Chondrocyte (in vitro differentiated cells): ENCODE measurements at places on chromosomes 3 and 15. TPM values are rescaled to one million over a fixed set of nuclear protein-coding genes. Genes with fewer than 3 reads are reported as not detected.

GRCh38 chr3:45601156-45601555, 6.6 kb downstream of the LIMD1 start:
- no peak for DNase-seq
- no peak overlapping the region for H3K4me3 ChIP-seq
- no peaks in the 10 kb centered on the region for H3K36me3 ChIP-seq
- H3K27me3 ChIP-seq, result no peaks in the 10 kb centered on the region
- H3K4me1 ChIP-seq, result peaks cover 66% of the 10 kb centered on the region

GRCh38 chr15:38231436-38231835, 21.2 kb upstream of the SPRED1 start:
- no peak overlapping the region for H3K27ac ChIP-seq
- DNase-seq, result no peak
- no peaks in the 10 kb centered on the region for H3K36me3 ChIP-seq
- peaks cover 7% of the 10 kb centered on the region for H3K4me1 ChIP-seq
- H3K4me3 ChIP-seq, result no peak overlapping the region

GRCh38 chr3:4908433-4909156, 70.6 kb upstream of the BHLHE40 start:
- peaks cover 24% of the 10 kb centered on the region for H3K4me1 ChIP-seq
- DNase-seq, result no peak

GRCh38 chr3:114104414-114104813, 47.9 kb downstream of the QTRT2 start:
- no peak overlapping the region for H3K27ac ChIP-seq
- DNase-seq, result no peak
- no peaks in the 10 kb centered on the region for H3K4me1 ChIP-seq
- H3K36me3 ChIP-seq, result no peaks in the 10 kb centered on the region

- DNase-seq, result no peak
- H3K4me3 ChIP-seq, result no peak overlapping the region
- peaks cover 7% of the 10 kb centered on the region for H3K4me1 ChIP-seq
- no peak overlapping the region for H3K27ac ChIP-seq
- H3K36me3 ChIP-seq, result no peaks in the 10 kb centered on the region
- peaks cover 5% of the 10 kb centered on the region for H3K27me3 ChIP-seq
Measured at GRCh38 chr3:117192888-117193287, 483.3 kb downstream of the TUSC7 start.

- H3K4me1 ChIP-seq, result no peaks in the 10 kb centered on the region
- no peak overlapping the region for H3K27ac ChIP-seq
- H3K27me3 ChIP-seq, result peaks cover 2% of the 10 kb centered on the region
- H3K4me3 ChIP-seq, result no peak overlapping the region
- H3K36me3 ChIP-seq, result no peaks in the 10 kb centered on the region
Measured at GRCh38 chr3:176651622-176652021, 545.7 kb downstream of the TBL1XR1 start.

DNA sequence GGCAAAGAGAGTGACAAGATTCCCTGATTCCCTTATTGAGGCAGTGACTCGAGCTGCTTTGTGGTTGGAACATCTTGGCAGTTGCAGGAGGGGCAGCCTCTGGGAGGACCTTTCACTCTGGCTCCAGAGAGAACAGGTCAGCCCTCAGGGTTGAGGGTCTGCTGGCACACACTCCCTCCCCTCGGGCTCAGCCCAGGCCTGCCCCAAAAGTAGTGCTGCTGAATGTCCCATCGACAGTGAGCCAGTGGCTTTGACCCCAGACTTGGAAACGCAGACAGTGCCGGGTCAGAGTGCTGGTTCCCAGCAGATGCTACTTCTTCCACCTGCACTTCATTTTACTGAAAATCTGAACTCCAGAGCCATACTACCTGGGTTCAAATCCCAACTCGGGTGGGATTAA, 25.6 kb upstream of the ATP2B2 start:
- H3K36me3 ChIP-seq, result no peaks in the 10 kb centered on the region
- H3K27me3 ChIP-seq, result peaks cover 59% of the 10 kb centered on the region

DNA sequence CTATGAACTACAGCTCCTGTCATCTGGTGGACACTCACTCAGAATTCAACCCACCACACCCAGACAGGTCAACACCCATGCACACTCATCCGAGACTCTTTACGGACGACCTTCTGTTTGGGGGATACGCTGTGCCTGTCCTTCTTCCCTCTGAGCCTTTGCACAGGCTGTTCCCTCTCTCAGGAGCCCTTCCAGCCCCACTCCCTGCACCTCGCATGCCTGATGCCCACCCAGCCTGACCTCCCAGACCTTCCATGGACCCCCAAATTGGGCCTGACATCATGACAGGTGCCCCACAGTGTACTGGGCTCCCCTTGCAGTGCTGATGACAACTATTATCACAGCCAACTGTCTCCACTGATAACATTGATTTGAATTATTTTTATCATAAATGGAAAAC, 135.8 kb downstream of the NSMCE3 start:
- H3K27ac ChIP-seq, result no peak overlapping the region
- H3K4me1 ChIP-seq, result no peaks in the 10 kb centered on the region
- no peaks in the 10 kb centered on the region for H3K36me3 ChIP-seq
- peak; percentile 63 for DNase-seq

DNA sequence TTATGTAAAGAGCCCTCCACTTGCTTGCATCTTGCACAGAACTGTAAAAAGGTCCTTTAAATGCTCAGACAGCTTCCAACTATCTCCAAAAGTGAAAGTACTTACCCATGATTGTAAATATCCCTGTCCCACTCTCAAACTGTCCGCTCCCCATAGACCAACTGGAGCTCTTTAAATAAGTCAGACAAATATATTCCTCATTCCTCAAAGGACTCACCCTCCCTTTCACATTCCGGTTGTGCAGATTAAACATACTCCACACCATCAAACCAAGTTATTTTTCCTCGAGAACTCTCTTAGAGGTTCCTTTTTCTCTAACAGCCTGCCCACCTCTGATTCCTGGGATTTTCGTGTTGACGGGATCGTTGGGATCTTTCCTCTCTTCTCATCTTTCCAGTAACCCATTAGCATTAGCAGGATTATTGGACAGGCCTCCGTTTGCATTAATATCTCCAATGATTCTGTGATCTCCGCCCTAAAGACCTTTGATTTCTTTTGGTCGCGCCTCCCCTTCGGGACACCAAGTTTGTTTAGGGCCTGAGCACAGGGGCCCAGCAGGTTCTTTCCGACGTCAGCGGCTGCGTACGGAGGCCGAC, 763 bp downstream of the GOLGB1 start:
- H3K27ac ChIP-seq, result no peak overlapping the region
- H3K4me1 ChIP-seq, result peaks cover 3% of the 10 kb centered on the region
- no peak overlapping the region for H3K4me3 ChIP-seq
- H3K36me3 ChIP-seq, result no peaks in the 10 kb centered on the region

GRCh38 chr15:35000511-35000910, 12.4 kb upstream of the ZNF770 start:
- H3K27me3 ChIP-seq, result peaks cover 2% of the 10 kb centered on the region
- no peak overlapping the region for H3K27ac ChIP-seq
- H3K4me1 ChIP-seq, result peaks cover 4% of the 10 kb centered on the region
- no peak for DNase-seq
- H3K36me3 ChIP-seq, result no peaks in the 10 kb centered on the region

DNA sequence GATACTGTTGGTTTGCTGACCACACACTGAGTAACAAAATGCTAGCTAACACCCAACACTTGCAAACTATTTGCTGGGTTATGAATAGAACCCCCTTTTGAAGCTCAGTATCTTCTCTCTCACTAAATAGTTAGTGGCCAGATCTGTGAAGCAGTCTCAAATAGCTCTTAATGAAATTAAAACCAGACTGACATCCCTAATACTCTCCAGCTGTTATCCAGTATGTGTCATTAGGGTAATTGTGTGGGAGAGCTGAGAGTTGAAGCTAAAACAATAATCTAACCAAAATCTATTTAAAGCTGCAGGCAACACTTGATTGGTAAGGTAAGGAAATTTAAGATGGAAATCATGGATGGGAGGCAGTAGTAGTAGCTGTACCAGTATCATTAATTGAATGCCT, 110.4 kb upstream of the RORA start:
- H3K27ac ChIP-seq, result no peak overlapping the region
- H3K27me3 ChIP-seq, result peaks cover 3% of the 10 kb centered on the region
- no peaks in the 10 kb centered on the region for H3K36me3 ChIP-seq
- H3K4me1 ChIP-seq, result no peaks in the 10 kb centered on the region

- H3K36me3 ChIP-seq, result no peaks in the 10 kb centered on the region
- no peak overlapping the region for H3K4me3 ChIP-seq
- H3K27me3 ChIP-seq, result peaks cover 4% of the 10 kb centered on the region
- H3K27ac ChIP-seq, result no peak overlapping the region
Measured at GRCh38 chr3:101128001-101128400, 134.8 kb upstream of the ABI3BP start.

GRCh38 chr15:56919609-56920366, 1.3 kb downstream of the TCF12 start:
- H3K4me1 ChIP-seq, result peaks cover 53% of the 10 kb centered on the region
- H3K36me3 ChIP-seq, result peaks cover 6% of the 10 kb centered on the region
- H3K27me3 ChIP-seq, result no peaks in the 10 kb centered on the region
- H3K27ac ChIP-seq, result peak overlapping the region; percentile 92
- H3K4me3 ChIP-seq, result peak overlapping the region; percentile 91
- DNase-seq, result no peak

GRCh38 chr15:87215100-87215499, 1041.4 kb downstream of the NTRK3 start:
- no peak overlapping the region for H3K4me3 ChIP-seq
- no peaks in the 10 kb centered on the region for H3K36me3 ChIP-seq
- no peaks in the 10 kb centered on the region for H3K27me3 ChIP-seq

DNA sequence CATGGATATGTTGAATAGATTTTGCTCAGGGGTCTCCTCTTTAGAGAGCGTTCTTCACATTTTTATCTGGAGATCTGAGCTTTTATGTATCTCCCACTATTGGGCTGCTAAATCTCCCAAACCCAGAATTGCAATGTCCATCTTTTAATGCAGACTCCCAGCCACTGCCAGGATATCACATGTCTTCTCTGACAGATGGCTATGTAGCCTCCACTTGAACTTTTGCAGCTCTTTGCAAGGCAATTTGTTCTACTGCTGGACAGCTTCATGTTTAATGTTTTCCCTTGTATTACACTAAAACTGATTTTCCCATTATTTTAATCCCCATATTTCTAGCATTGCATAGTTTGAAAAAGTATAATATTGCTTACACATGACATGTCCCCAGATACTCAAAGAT, 177.2 kb downstream of the LPP start:
- DNase-seq, result no peak
- H3K4me3 ChIP-seq, result no peak overlapping the region
- peak overlapping the region; percentile 60 for H3K27ac ChIP-seq
- H3K36me3 ChIP-seq, result peaks cover 5% of the 10 kb centered on the region
- peaks cover 47% of the 10 kb centered on the region for H3K4me1 ChIP-seq

DNA sequence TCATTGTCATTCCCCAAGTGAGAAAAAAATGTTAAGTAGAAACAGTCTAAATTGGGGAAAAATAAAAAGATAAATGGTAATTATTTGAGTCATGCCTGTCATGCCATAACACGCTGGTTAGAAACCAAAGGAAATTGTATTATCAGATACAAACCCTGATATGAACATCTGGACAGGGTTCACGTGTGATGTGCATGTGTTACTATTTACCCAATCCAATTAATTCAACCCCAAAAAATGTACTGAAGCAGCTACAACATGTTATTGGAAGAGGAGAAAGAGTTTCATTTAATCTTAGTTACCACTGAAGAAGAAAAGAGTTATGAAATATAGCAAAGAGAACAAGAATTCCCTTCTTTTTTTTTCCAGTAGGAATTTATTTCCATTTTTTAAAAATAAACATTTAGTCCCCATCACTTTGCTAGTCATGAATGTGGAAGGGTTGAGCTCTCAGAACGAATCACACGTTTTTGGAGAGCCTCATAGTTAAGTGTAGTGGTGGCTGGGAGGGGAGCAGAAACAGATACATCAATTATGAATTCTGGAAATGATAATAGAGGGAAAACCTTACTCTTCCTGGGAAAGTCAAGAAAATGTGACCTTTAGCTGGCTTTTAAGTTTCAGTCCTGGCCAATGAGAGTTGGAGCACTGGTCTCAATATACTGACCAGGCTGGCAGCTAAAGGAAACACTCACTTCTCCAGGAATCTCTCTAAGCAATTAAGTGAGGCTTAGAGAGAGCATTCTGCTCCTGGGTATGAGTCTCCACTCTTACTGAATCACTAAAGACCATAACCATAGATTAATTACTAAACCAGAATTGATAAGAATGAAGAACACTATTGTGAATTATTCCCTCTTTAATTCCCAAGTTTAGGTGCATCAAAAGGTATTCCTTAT, 796.5 kb downstream of the GRM7 start:
- peaks cover 17% of the 10 kb centered on the region for H3K4me1 ChIP-seq
- H3K27ac ChIP-seq, result no peak overlapping the region
- no peak for DNase-seq
- no peaks in the 10 kb centered on the region for H3K36me3 ChIP-seq
- no peaks in the 10 kb centered on the region for H3K27me3 ChIP-seq
- no peak overlapping the region for H3K4me3 ChIP-seq

- peaks cover 17% of the 10 kb centered on the region for H3K27me3 ChIP-seq
- H3K36me3 ChIP-seq, result no peaks in the 10 kb centered on the region
- H3K27ac ChIP-seq, result no peak overlapping the region
Measured at GRCh38 chr15:60212536-60212935, 185.2 kb downstream of the ANXA2 start.

- H3K4me3 ChIP-seq, result no peak overlapping the region
- H3K27ac ChIP-seq, result no peak overlapping the region
- peaks cover 2% of the 10 kb centered on the region for H3K36me3 ChIP-seq
- peaks cover 4% of the 10 kb centered on the region for H3K4me1 ChIP-seq
- DNase-seq, result no peak
Measured at GRCh38 chr3:182420741-182421140, 372.6 kb upstream of the ATP11B start.

DNA sequence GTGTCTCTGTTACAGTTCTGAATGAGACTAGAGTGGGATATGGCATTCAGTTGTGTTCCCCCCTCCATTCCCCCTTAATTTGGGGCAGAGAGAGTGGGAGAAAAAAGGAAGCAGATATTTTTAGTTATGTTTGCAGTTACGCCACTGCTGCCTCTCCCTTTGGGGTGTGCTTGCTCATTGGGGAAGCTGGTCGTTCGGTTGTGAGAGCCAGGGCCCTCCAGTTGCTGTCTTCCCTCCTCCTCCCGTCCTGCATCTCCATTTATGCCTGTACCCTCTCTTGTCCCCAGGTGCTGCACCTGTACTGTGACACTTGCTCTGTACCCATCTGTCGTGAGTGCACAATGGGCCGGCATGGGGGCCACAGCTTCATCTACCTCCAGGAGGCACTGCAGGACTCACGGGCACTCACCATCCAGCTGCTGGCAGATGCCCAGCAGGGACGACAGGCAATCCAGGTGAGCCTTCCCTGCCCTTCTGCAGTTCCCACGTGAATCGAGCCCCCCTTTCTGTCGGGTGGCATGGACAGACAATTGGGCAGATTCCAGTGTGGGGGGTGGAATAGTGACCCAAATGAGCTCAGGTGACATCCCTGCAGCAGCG, 55.8 kb downstream of the TRIM71 start:
- no peak overlapping the region for H3K4me3 ChIP-seq
- H3K4me1 ChIP-seq, result peaks cover 12% of the 10 kb centered on the region
- H3K27ac ChIP-seq, result no peak overlapping the region
- H3K27me3 ChIP-seq, result peaks cover 3% of the 10 kb centered on the region
- H3K36me3 ChIP-seq, result no peaks in the 10 kb centered on the region
- no peak for DNase-seq

Gene DGKG
- total RNA-seq, result 0.68 to 1.7 TPM (median 1.6 TPM) in 3 replicates

Gene DPPA2
- not detected in 3 replicates for total RNA-seq

Gene PLSCR5
- total RNA-seq, result not detected in 3 replicates

Gene GOLGA6L7
- total RNA-seq, result not detected in 3 replicates
